DMS 273 treated with DMSO at 0.1 percent for 48 hours (cell line): ENCODE measurements at places on chromosomes 5 and 9.

GRCh38 chr5:93246090-93246855, 334.7 kb downstream of the NR2F1-AS1 start:
- peak; percentile 12 for DNase-seq

- DNase-seq, result no peak
Observed at GRCh38 chr9:118532592-118532991, 828.4 kb downstream of the TLR4 start.

DNA sequence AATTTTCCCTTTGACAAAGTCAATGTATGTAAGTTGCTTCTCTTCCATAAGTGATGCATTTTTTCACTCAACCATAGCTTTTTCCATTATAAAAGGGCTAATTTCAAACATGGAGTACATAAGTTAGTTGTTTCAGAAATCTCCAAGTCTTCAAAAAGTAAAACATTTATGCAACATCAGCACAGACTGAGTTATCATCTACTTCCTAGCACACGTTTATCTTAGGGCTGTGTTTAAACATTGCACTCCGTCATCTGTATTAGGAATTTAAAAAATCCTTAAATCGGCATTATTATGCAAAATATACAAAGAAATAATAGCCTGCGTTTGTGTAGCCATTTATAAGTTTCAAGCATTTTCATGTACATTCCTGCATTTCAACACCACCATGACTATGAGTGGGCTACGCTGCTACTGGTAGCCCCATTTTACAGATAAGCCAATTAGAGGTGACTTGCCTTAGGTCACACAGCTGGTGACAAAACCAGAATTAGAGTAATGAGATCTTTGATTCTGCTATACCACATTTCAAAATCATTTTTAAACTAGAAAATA, 43.4 kb downstream of the PTPN3 start:
- no peak for DNase-seq

DNA sequence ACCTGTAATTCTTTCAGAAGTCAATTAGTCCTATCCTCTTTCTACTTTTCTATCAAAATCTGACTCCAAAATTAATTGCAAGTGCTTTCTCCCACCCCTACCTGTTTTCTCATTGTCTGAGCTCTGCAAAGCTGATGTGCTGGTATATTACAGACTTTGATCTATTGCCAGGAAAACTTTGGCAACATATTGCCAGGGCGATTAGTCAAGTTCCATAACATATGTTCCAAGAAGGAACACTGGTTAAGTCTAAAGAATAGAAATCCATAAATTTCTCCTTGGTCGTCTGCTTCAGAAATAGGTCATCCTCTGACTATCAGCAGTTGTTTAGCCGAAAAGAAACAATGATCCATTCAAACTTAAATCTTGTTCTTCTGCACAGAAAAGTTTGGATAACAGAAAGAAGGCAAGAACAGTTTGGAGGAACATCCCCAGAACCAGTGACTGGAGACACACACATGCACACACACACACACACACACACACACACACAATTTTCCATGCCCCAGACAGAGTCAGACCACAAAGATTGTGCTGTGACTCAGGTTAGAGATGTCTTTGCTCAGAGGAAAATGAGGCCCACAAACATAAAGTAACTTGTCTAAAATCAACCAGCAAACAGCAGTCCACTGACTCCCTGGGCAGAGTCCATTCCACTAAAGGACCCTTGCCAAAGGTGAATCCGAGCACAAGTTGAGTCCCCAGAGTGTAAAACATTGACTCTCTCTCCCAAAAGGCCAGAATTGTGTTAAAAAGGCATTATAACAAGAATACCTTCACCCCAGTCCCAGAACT, 202.1 kb downstream of the DEPDC1B start:
- peak; percentile 68 for DNase-seq

DNA sequence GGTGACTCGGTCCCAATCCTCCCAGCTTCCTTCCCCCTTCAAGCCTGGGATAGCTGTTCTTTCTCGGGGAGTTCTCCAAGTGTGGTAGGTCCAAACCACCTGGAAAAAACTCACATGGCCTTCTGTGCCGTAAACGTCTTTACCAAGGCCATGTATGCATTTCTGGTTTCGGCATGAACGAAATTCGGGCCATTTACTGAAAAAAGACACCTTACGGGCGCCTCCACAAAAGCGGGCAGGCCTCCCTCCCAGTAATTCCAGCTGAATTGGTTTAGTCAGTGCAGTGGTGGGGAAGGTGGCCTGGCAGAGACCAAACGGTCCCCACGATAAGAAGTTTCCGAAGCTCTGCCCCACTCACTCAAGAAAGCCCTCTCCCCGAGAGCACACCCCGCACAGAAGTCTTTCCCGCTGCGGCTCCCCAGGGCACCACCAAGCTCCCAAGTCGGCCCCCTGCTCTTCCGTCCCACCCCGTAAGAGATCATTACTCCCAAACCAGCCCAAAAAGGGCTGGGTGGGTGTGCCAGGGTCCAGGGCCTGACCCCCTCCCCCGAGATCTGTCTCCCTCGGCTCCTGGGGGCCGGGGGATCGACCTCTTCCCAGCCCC, 86.3 kb upstream of the MELK start:
- no peak for DNase-seq

GRCh38 chr9:7298123-7298522, 501.5 kb downstream of the DMAC1 start:
- DNase-seq, result no peak

DNA sequence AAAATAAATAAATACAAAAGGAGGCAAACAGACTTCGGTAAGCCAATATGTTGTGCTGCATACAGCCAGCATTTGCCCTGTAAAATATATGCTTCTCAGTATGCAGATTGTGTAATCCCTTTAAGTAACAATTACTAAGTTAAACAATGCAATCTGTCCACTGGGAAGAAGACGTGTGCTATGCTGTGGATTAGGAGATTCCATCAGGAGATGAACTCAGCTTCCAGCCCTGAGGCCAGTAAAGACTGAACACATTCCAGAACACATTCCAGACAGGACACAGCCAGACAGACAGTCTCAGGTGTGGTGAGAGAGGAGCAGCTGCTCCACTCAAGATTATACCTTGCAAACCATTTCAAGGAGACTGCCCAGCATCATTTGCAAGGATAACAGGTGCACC, 97.8 kb downstream of the MPDZ start:
- DNase-seq, result peak; percentile 10
